ENCODE measurements at places on chromosomes 3 and 15.

- no peak for DNase-seq
These were observed 16.0 kb upstream of the PSMD6 start for GRCh38 chr3:64039332-64039731.

- no peak for DNase-seq
These were observed 97.4 kb downstream of the IMPG2 start for GRCh38 chr3:101223016-101223415.

- DNase-seq, result no peak
These were observed 174.6 kb downstream of the STT3B start for GRCh38 chr3:31707286-31707685.

GRCh38 chr3:175433026-175433674 is 574.0 kb downstream of the NAALADL2 start:
- DNase-seq, result no peak

GRCh38 chr15:76986743-76987142 is 8.2 kb upstream of the PSTPIP1 start:
- no peak for DNase-seq

DNA sequence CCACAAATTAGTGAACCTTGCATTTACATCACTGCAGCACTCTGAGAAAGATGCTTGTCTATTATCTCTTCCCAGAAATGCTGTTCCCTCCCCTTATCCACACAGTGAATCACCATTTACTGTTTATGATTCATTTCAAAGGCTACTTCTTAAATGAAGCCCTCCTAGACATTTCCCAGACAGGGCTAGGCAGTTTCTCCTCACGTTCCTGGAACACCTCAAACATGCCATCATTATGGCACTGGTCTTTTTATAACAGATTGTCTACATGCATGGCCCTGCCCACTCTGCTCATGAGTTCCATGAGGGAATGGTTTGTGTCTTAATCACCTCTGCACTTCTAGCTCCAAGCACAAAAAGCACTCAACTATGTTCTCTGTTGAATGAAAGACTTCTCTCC is 32.2 kb upstream of the TM2D3 start:
- DNase-seq, result no peak

- DNase-seq, result no peak
These were observed 58.8 kb upstream of the XCR1 start for GRCh38 chr3:46086083-46086437.

DNA sequence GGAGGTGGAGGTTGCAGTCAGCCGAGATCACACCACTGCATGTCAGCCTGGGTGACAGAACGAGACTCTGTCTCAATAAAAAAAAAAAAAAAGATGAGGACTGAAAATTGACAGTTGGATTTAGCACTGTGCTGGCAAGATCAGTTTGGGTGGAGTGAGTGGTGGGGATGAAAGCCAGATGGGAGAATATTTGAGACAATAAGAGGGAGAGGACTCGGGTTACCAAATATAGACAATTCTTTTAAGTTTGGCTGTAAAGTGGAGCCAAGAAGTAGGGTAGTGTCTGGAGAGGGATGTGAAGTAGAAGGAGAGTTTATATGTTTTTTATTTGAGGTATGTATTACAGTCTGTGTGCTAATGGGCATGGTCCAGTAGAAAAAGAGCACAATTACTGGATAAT is 20.4 kb downstream of the TMOD3 start:
- no peak for DNase-seq

DNA sequence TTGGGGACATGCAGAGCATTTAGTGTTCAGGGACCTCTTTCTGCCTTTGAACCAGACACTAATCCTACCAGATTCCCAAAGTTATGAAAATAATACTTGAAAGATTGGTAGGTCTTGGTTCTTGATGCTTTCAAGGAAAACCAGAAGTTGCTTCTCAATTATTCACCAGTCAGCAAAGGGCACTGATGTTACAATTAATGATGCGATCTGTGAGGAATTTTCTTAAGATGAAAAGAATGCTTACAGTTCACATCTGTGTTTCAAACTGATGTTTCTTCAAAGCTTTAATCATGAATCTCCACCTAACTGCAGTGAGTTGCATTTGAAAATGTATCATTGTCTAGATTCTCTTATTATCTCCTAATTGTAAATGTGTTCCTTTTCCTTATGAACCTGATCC is 161.0 kb downstream of the NAALADL2 start:
- DNase-seq, result no peak

DNA sequence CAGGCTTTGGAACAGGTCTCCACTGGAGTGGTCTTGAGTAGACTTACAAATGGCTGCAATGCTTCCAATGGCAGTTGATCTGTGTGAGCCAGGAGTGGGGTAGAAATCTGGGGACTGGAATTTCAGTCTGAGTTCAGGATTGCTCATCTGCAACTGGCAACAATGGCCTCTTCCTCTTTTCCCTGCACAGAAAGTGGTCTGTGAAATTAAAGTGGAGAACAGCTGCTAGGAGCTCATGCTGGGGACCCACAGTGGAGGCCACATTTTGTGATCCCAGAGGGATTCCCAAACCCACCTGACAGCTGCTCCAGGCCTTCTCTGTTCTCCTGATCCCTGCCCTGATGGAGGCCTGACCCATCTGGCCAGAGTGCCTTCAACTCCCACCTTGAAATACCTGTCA is 49.6 kb downstream of the CEMIP start:
- DNase-seq, result no peak

DNA sequence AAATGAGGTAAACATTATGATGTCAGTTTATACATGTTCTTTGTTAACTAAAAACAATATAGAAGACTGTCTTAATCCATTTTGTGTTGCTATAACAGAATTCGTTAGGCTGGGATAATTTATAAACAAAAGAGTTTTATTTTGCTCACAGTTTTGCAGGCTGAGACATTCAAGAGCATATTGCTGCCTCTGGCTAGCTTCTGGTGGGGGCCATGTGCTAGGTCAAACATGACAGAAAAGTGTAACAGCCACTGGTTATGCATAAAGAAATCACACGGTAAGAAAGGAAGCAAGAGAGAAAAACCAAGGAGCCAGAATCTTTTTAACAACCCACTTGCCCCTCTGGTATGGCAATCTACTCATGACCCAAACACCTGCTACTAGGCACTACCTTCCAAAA is 776.7 kb downstream of the PLOD2 start:
- no peak for DNase-seq

GRCh38 chr3:170976190-170976519 is 50.4 kb downstream of the SLC2A2 start:
- no peak for DNase-seq

- no peak for DNase-seq
These were observed 35.8 kb downstream of the SLC9A9 start for GRCh38 chr3:143812481-143812880.

DNA sequence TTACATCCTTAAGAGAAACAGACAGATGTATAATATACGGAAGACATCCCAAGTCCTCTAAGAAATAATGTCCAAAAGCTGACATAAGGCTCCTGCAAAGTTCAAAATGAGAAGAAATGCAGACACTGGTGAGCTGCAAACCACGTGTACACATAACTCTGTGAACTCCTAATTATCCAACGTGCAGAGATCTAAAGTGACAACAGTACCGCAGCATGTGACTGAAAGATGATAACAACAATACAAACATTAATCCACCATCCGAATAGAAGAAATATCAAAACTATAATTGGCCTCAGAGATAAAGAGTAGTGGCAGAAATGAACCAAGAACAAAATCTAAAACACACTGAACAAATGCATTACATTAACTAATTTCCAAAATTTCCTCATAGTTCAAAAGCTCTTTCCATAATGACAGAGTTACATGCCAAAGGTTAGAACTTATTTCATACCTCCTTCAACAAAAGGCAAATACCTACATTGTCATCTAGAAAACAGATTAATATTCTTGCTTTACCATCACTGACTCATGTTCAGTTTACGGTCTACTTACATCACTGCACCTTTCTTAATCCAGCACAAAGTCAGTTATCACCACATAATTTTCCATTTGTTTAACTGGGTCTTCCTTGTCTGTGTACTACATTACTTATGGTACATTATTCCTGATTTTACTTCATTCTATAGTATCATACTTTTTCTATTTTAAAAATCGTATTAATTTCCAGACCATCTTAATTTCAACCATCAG is 2.2 kb downstream of the PDCD10 start:
- DNase-seq, result no peak

GRCh38 chr15:56883088-56883487 is 35.4 kb upstream of the TCF12 start:
- no peak for DNase-seq

DNA sequence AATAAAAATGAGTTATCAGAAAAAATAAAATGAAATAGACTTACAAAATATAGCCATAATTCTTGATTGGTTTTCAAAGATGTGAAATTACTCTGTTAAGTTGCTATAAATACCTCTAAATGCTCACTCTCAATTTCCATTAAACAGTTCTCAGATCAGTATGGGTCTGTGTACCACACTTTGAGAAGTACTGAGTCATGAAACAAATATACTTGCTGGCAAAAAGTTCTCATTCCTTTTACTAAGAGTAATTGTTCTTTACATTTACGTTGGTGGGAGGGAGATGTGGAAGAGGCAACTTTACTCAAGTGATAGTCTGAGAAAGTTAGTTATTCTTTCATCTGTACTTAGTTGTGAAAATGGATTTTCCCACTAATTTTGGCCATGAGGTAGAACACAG is 96.3 kb downstream of the ZNF385D start:
- no peak for DNase-seq

- no peak for DNase-seq
These were observed 179.8 kb downstream of the SLCO3A1 start for GRCh38 chr15:92033314-92033713.

DNA sequence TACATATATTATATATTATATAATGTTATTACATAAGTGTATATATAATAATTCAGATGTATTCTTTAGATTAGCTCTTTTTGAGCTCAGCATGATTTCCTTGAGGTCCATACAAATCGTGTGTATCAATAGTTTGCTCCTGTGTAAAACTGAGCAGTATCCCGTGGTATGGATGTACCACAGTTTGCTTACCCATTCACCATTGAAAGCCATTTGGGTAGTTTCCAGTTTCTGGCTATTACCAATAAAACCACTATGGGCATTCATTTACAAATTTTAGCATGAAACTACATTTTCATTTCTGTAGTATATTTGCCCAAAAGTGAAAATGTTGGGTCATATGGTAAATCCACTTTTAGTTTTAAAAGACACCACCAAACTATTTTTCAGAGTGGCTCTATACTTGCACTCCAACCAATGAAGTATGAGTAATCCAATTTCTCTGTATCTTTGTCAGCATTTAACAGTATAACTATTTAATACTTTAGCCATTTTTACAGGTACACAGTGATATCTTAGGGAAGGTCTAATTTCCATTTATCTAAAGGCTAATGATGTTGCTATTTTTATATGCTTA is 1361.4 kb upstream of the GBE1 start:
- no peak for DNase-seq

Data from stimulated activated CD4-positive, alpha-beta T cell treated with anti-CD3 and anti-CD28 coated beads, Interleukin-1b, Interleukin-23, amount 100 ng/mL, for 1 hour (primary cell).